Large intestine (tissue), 12 donors: ENCODE measurements at places on chromosomes 12 and 14.

DNA sequence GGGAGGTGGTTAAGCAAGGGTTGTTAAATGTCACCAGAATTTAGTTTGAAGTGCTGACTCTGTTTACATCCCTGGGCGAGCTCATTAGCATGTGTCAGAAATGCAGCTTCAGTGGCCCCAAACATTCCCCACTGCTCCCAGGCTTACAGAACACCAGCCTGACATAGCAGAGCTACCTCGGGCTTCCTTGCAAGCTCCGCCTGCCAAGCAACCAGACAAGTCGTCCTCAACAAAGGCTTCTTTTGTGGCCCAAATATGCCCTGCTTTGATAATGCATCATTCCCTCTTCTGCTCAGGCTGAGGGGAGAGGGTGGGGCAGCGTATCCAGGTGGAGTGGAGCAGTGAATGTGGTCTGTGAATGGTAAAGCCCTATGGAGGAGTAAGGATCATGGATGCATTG, 28.0 kb downstream of the ERH start:
- no peaks in the 10 kb centered on the region for H3K27me3 ChIP-seq
- no peak for DNase-seq
- no peaks in the 10 kb centered on the region for H3K4me1 ChIP-seq
- no peak overlapping the region for H3K27ac ChIP-seq
- H3K4me3 ChIP-seq: no peak overlapping the region

DNA sequence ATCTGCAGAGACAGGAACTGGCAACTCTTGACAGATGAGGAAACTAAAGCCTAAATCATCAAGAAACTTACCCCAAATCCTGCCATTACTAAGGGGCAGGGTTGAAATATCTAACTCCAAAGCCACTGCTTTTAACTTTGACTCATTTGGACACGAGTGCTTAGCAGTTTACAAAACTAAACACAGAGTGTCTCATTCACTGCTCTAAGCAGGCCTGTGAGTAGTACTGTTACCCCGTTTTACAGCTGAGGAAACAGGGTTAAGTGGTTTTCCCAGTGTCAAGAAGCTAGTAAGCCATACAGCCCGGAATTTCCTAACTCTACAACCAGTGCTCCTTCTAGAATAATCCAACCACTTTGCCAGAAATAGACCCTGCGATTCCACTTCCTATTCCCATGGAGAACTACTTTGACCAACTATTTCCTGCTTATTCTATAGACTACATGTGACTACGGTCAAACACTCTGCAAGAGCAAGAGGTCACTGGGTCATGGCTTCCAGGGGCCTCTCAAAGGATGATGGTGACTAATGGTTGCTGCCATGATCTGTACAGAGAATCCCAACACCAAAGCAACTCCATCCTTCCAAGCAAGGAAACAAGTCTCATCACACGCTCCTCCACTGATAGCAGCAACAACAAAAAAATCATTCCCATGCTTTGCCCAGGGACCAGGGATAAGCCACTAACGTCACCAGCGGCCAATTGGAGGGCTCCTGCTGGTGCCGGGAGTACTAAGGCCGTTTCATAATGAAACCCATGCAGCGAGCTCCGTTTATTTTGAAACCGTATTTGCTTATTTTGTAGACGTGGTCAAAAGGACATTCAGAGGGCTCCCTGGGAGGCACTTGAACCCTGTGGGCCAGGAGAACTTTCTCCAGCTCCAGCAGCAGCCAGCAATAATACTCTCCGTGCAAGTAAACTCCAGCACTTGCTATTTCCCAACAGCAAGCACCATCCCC, 56.3 kb downstream of the NUAK1 start:
- H3K27ac ChIP-seq: no peak overlapping the region
- no peaks in the 10 kb centered on the region for H3K36me3 ChIP-seq
- DNase-seq: no peak
- no peaks in the 10 kb centered on the region for H3K27me3 ChIP-seq

DNA sequence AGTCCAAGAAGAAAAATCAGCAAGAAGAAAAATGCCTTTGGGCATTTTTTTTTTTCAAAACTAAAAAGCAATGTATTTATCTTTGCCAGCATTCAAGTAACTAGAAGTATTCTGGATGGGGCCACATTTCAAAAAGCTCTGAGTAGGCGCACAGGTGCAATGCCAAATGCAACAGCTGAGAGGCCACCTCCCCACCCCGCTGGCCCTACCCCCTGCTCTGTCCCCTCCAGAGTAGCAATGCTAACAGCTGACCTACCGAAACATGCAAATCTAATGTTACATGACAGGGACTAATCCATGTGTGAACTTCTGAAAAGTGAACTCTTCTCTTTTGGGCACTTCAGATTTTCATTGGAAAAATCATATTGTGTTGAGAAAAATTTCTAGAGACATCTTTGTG, 153.7 kb upstream of the SLC38A2 start:
- no peak for DNase-seq
- H3K27ac ChIP-seq: no peak overlapping the region
- H3K4me1 ChIP-seq: peaks cover 12% of the 10 kb centered on the region
- H3K36me3 ChIP-seq: no peaks in the 10 kb centered on the region
- H3K4me3 ChIP-seq: no peak overlapping the region

DNA sequence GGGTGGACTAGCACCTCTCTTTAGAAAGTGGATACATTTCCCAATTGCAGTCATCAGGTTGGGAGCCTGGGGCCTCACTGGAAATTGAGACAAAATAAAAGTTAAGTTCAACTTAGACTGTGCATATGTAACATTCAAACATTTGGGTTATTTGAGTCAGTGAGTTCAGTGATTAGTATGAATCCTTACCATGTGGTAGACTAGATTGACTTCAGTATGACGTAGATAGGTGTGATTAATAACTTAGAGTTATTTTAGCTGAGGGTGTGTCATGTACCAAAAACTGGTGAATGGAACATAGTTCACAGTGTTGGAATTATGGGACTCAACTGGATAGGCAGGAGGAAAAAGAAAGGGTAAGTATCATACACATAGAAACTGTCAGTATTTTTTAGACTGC, 8.0 kb upstream of the SSTR1 start:
- no peaks in the 10 kb centered on the region for H3K27me3 ChIP-seq
- H3K36me3 ChIP-seq: no peaks in the 10 kb centered on the region
- H3K4me1 ChIP-seq: no peaks in the 10 kb centered on the region
- no peak for DNase-seq

- H3K27me3 ChIP-seq: no peaks in the 10 kb centered on the region
- DNase-seq: no peak
- no peaks in the 10 kb centered on the region for H3K36me3 ChIP-seq
- H3K27ac ChIP-seq: no peak overlapping the region
- H3K4me3 ChIP-seq: no peak overlapping the region
- H3K4me1 ChIP-seq: no peaks in the 10 kb centered on the region
Measured at GRCh38 chr12:25764409-25764808, 194.1 kb upstream of the RASSF8 start.
